ENCODE measurements at places on chromosomes 16 and 17.

DNA sequence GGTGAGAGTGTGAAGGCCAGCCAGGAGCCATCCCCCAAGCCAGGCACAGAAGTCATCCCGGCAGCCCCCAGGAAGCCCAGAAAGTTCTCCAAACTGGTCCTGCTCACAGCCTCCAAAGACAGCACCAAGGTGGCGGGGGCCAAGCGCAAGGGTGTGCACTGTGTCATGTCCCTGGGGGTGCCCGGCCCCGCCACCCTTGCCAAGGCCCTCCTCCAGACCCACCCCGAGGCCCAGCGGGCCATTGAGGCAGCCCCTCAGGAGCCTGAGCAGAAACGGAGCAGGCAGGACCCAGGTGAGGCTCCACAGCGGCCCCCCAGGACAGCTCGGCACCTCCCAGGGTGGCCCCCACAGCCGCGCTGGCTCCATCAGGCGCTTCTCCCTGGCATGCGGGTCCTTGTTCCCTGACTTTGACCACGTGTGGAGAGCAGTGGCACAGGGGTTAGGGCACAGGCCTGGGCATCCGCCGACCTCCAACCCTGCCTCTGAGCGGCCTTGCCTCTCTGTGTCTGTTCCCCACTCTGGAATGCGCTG is 13.5 kb downstream of the FLYWCH2 start:
- no peak for DNase-seq

DNA sequence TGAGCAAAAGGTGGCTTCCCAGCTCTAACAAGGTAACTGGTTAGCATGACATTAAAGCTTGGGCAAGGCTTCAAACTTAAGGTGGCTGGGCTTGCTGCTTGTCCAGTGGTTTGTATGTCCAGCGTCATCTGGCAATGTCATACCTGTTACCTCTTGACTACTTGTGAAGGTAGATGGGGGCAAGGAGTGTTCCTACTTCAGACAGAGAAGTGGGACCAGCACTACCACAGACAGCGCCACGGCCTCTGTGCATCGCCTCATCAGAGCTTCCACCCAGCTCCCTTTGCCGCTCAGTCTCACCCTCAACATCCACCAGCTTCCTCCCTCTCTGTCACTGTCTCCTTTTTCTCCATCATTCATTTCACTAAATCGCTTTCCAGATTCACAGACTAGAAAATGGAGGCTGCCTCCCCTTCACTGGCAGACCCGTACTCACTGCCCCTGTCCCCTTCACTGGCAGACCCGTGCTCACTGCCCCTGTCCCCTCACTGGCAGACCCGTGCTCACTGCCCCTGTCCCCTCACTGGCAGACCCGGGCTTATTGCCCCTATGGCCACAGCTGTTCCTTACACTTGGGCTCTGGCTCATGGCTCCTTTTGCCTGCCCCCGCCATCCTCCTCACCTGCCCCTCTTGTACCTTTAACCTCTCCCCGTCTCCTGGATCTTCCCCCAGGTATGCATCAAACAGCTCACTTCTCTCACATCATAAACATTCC is 14.8 kb downstream of the CYB5D2 start:
- DNase-seq: no peak

DNA sequence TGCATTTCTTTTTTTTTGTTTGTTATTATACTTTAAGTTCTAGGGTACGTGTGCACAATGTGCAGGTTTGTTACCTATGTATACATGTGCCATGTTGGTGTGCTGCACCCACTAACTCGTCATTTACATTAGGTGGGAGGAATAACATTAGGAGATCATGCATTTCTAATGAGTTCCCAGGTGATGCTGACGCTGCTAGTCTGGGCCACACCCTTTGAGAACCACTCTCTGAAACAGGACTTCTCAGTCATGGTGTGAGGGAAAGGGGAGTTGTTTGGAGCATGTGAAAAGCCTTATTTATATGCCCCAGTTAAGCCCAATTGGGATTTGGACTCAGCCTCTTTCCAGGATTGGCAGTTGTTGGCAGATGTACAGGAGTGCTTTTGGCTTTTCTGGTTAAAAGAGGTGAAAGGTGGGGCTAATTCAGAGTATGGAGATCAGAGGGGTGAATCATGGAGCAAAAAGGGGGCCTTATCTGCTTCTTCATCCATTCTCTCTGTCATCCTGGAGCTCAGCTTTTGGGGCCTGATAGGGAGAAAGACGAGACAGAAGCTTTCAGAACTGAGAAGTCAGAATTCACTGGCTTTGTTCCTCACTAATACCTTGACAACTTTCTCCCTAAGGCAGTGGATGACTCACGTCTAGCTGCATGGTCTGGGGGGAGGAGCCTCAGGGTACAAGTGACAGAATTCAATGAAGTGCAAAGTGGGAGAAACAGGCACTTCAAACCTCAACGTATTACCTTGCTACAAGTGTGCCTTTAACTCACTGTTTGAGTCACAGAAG is 180.0 kb upstream of the CACNG3 start:
- DNase-seq: no peak

- no peak for DNase-seq
Measured at GRCh38 chr17:72223866-72224291, 103.1 kb downstream of the SOX9 start.

- DNase-seq: no peak
Measured at GRCh38 chr16:54930005-54930868, at the start of gene IRX5. Gene IRX5 (plus strand): TSS chr16:54930865. CDS start chr16:54931199, 334 bp downstream.

DNA sequence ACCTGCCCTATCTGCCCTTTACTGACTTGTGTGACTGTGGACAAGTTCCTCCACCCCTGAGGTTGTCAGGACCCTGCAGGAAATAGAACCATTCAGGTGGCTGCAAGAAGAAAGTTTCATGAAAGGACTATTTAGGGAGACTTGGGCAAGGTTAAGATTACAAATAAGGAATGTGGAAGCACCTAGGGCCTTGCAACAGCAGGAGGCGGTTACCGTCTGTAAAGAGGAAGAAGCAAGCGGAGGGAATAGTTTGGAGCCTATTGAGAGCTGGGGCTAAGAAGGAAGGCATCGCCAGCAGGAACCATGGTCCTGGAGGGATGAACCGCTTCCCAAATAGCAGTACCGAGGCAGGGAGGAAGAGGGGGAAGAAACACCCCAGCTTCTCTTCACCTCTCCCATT is 132.4 kb downstream of the PRKCB start:
- no peak for DNase-seq

- no peak for DNase-seq
Measured at GRCh38 chr16:22674832-22675191, 139.2 kb upstream of the HS3ST2 start.

DNA sequence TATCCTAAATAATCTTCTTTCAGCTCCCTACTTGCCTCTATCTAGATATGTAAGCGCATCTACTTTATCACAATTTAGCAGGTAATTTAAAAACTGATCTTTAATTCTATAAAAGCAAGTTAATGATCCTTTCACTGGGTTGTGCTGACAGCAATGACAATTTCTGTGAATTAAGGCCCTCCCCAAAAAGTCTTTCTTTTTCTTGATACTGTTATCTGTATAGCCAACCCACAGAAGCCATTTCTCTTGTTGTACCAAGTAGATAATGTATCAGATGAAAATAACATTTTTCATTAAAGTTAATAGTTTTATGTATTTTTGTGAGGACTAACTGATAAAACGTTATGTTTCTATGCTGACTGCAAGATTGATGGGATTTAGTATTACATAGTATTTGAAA is 3.8 kb downstream of the ZPBP2 start:
- no peak for DNase-seq

- no peak for DNase-seq
Measured at GRCh38 chr17:31690151-31690551, 168.9 kb downstream of the COPRS start.

GRCh38 chr16:80703131-80704071 is 101.0 kb downstream of the CDYL2 start:
- DNase-seq: no peak

GRCh38 chr17:75011401-75012095 is 922 bp upstream of the MRPL58 start:
- DNase-seq: no peak

GRCh38 chr16:88424587-88425235 is 28.4 kb upstream of the ZFPM1 start:
- DNase-seq: no peak

DNA sequence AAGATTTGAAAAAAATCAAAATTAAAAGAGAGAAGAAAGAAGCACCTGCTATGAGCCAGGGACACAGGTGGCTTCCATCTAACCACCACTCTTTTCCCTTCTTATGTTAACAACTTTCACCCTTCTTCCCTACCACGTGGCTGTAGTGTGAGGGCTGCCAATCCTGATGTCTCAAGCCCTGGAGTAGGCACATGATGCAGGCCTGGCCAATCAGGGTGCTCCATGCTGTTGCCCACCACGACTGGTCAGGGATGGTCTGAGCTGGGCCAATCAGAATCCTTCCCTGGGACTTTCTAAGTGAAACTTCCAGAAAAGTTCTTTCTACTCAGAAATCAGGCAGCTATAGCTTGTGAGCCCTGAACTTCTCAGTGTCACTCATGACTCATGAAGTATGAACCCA is 140.7 kb downstream of the SDK2 start:
- no peak for DNase-seq

DNA sequence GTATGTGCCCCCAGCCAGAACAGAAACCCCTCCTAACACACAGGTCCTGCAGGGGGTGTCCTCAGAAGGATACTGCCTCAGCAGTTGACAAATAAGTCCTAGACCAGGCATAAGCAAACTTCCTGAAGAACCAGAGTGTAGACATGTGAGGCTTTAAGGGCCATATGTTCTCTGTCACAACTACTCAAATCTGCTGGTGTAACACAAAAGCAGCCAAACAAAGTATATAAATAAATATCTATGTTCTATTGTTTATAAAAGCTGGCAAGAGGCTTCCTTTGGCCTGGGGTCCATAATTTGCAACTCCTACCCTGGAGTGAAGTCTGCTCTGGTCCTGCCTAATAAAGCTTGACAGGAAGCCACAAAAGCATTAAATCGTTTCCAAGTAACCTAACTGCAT is 9.9 kb downstream of the FAM83G start:
- DNase-seq: no peak

DNA sequence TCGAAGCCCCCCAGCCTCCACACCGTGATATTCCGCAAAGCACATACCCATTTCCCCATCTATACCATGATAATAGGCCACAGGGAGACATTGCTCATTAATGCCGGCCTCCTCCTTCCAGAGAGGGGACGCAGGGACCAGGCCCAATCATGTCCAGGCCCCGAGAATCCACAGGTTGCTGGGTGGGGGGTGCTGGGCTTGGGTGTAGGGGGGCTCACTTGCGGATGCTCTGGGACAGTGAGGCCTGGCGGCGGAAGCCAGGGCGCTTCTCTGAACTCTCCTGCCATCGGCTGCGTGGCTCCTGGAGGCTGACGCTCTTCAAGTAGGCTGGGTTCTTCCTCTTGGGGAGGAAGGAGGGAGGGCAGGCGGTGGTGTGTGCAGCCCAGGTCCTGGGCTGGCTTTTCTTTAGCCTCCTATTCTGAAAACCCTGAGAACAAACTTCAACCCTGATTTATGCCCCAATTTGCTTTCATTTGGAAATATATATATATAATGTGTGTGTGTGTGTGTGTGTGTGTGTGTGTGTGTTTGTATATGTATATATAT is 12.2 kb downstream of the AANAT start:
- no peak for DNase-seq

DNA sequence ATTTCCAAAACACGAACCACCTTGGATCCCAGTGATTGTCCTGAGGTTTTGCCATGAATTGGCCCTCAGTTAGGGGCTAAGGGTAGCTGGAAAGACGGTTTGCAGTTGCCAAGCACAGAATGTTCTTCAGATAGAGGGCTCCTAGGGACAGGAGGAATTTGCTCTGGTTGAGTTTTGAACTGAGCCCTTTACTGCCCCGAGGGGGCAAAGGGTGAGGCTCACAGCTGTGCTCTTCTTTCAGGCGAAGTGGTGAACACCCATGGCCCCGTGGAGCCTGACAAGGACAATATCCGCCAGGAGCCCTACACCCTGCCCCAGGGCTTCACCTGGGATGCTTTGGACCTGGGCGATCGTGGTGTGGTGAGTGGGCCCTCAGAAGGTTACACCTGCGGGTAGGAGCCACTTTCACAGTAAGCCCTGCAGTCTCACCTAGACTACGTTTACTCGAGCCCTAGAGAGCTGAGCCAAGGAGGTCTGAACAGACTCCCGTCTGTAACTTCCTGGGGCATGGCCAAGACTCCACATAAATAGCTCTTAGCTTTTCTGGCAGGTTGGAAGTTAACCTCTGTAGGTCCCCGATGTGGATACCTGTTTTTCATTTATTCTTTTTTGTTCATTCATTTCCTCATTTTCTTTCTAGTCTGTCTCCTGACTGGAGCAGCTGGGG is 32.5 kb downstream of the NMT1 start:
- DNase-seq: no peak

DNA sequence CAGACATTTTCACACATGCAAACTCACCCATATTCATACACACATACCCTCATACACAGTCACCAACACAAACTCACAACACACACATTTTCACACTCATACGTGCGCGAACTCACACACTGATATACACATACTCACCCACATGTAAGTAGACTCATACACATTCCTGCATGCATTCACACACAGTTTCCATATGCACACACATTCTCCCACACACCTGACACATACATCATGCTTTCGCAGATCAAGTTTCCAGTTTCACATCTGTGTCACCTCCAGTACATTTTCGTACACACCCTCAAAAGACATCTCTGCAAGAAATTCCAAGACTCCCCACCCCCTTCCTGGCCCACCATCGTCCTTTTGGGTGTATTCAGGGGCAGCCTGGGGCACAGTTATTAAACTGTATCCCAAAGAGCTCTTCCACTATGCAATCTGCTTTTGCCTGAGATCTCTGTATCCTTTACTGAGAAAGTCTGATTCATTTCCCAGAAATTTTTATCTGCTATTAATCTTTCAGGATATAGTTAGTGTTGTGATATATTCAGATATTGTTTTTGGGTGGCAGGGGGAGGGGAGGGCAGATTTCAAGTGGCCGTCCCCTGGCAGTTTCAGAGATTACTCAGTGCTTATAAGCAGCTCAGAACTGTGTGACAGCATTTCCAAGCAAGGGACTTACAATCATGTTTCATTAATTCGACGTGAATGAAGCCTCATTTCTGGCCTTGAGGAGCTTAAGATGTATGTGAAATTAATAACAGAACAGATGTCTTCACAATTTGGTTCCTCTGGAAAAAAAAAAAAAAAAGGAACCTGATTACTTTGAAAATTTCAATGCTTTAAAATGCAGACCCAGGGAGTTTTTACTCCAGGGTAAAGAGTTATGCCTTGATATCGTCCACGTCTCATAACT is 35.3 kb upstream of the MMP2 start:
- no peak for DNase-seq

DNA sequence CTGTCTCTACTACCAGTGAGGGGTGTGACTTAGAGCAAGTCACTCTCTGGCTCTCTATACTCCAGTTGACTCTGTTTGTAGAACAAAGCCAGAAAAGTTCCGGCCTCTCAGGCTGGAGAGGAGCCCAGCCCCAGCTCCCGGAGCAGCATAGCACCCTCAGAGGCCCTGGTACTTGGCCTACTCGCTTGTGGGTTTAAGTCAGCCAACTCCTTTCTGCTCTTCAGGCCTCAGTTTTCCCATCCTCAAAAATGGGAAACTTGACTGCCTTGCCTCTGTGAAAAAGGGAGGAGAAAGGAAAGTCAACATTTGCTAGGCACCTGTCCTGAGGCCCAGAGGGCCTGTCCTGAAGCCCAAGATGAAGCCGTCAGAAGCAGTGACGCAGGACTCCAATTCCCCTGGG is 1.1 kb downstream of the CHST6 start:
- DNase-seq: no peak
